ENCODE measurements at places on chromosomes 7 and 10. TPM values are rescaled to one million over a fixed set of nuclear protein-coding genes. Genes with fewer than 3 reads are reported as not detected.

DYNC1I1 gene
- 0.98 TPM for polyA plus RNA-seq

AEBP1 gene
- polyA plus RNA-seq: 64.2 TPM

ANKRD61 gene
- 3.4 TPM for polyA plus RNA-seq

AGMO gene
- 0.88 TPM for polyA plus RNA-seq

FZD8 gene
- 10.5 TPM for polyA plus RNA-seq
